ENCODE measurements at places on chromosomes 13 and 19.

GRCh38 chr19:29255912-29256311 lies 43.0 kb upstream of the UQCRFS1 start:
- DNase-seq = no peak

- no peak for DNase-seq
These were observed 35.6 kb downstream of the CLDN10 start for GRCh38 chr13:95588134-95588533.

DNA sequence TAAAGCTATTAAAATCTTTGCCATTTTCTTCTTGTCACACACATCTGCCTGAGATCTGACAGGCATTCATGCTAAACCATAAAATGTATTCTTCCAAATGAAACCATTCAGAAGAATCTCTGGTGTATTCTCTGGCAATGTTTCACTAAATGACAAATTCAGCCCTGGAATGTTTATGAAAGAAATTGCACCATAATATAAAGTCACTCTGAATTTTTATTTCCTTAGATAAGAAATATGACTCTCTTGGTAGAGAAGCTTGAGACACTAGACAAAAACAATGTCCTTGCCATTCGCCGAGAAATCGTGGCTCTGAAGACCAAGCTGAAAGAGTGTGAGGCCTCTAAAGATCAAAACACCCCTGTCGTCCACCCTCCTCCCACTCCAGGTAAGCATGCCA lies 14.3 kb downstream of the OLFM4 start:
- DNase-seq = no peak

GRCh38 chr13:29513002-29513980 lies 82.2 kb downstream of the SLC7A1 start:
- DNase-seq = no peak

- DNase-seq = no peak
These were observed 53.9 kb downstream of the COG3 start for GRCh38 chr13:45518525-45519245.

- no peak for DNase-seq
These were observed 60.0 kb upstream of the WDFY2 start for GRCh38 chr13:51524312-51524711.

Measured in T-cell (primary cell).